ENCODE measurements at places on chromosomes 1 and 21.
A peak's percentile ranks its signal among the peaks of the same experiment; 100 is the strongest.

GRCh38 chr1:18045203-18045602, 62.4 kb upstream of the IGSF21 start:
- DNase-seq = no peak

DNA sequence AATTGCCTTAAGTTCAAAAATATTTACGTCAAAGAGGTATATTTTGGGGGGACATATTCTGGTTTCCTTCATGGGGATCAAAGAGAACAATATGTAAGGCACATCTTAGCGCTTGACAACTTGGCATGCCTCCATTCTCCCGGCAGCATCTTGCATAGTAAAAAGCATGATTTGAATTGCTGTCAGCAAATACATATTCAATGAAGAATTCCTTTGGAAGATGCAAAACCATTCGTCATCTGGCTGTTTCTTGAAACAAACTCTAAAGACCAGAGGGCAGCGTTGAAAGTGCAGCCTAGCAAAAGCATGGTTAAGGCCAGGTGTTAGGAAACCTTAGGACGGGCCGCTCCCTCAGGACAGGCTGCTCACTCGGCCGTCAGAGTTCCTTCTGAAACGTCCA, 3.4 kb upstream of the PIK3CD start:
- no peak for DNase-seq

- DNase-seq = no peak
Observed at GRCh38 chr1:105865546-105865945, 1190.9 kb upstream of the PRMT6 start.

- no peak for DNase-seq
Observed at GRCh38 chr1:28173980-28174297, 2.6 kb downstream of the PTAFR start.

DNA sequence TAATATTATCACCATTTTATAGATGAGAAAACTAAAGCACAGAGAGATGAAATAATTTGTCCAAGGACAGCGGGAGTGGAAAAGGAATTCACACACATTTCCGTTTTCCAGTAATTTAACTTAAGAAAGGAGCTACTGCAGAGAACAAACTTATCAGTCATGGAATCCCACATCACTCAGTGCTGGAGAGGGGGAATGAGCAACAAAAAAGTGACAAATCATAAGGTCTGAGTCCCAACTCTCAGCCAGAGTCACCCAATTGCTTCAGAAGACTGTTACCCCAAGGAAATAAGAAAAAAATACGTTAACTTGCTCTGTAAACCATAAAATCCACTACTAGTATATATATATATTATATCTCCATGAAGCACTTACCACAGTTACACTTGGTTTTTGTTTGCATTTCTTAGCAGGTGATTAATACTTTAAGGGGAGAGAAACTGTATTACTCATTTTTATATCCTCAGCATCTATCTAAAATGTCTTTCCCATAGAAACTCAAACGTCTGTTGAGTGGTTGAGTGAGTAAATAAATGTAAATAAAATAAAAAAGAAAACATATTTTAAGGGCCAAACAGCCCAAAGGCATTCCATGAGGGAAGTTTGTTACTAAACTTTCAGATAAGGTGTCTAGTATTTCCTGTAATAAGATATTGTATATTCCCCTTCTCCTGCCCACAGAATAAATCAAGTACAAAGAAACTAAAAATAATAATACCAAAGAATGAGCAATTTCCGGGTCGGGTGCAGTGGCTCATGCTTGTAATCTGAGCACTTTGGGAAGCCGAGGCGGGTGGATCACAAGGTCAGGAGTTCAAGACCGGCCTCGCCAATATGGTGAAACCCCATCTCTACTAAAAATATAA, 76.8 kb downstream of the SLC45A1 start:
- DNase-seq = peak; percentile 28

DNA sequence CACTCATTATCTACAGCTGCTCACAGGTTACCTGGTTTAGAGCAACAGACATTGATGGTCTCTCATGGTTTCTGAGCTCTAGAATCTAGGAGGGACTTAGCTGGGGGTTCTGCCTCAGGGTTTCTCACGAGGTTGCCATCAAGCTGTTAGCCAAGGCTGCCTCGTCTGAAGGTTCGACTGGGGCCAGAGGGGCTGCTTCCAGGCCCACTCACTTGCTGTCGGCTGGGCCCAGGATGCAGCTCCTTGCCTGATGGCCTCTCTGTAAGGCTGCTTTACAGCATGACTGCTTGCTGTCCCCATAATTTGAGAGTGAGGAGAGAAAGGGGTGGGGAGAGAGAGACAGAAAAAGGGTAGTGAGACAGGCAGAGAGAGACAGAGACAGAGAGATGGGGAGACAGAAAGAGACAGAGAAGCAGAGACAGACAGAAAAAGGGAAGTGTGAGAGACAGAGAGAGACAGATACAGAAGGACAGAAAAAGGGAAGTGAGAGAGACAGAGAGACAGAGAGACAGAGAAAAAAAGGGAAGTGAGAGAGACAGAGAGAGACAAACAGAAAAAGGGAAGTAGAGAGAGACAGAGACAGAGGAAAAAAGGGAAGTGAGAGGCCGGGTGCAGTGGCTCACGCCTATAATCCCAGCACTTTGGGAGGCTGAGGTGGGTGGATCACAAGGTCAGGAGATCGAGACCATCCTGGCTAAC, 106.8 kb upstream of the C1orf174 start:
- no peak for DNase-seq

DNA sequence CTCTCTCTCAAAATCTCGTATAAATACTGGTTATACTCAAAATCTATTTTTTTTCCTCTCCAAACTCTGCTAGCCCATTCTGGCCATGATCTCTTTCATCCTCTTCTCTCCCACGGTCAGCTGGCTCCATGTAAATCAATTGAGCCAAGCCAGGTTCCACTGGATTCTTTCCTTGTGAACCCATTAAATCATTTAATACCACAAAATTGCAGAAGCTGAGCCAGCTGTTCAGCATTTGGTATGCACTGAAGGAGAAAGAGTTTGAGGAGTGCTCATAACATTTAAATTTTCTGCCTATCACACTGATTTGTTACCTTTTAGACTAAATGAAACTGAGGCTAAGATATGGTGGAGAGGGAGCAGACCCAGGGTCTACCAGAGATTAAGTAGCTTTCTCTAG, 29.1 kb upstream of the TADA1 start:
- no peak for DNase-seq

- DNase-seq = no peak
Observed at GRCh38 chr1:51732701-51733425, 116.0 kb downstream of the OSBPL9 start.

- DNase-seq = no peak
Observed at GRCh38 chr1:117697220-117697781, 91.5 kb downstream of the TENT5C start.

GRCh38 chr1:25543425-25544242, at the start of gene LDLRAP1:
LDLRAP1 (plus strand) TSS chr1:25543606; CDS start chr1:25543699, 93 bp downstream.
- peak; percentile 68 for DNase-seq

DNA sequence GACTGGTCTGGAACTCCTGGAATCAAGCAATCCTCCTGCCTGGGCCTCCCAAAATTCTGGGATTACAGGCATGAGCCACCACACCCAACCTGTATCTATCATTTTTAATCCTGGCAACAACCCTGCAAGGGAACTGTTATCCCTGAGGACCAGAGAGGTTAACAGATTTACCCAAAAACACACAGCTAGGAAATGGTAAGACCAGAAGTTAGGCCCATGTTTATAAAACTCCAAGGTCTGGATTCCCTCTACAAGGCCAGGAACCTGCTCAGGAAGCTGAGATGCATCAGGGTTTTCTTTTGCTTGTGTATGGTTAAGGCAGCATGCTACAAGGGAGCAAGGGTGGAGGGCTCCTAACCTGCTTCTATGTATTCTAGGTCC, 17.8 kb upstream of the TTC39A start:
- DNase-seq = no peak

DNA sequence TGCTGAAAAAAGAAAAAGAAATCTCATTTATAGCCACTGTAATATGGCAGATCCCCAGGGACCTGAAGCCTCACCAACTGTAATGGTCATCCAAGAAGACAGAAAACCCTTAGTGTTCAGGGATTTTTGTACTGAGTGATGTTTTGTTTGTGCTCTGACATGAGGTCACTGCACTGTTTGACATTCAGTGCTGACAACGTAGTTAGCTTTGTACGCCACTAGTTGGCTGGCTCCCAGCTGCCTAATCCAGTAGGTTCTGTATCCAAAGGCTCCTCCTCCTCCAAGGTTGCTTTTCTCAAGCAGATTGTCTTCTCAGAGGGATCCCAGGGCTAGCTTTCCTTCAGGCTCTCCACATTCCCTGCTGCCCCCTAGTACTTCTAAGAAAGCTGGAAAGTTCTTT, 9.5 kb upstream of the YRDC start:
- no peak for DNase-seq

DNA sequence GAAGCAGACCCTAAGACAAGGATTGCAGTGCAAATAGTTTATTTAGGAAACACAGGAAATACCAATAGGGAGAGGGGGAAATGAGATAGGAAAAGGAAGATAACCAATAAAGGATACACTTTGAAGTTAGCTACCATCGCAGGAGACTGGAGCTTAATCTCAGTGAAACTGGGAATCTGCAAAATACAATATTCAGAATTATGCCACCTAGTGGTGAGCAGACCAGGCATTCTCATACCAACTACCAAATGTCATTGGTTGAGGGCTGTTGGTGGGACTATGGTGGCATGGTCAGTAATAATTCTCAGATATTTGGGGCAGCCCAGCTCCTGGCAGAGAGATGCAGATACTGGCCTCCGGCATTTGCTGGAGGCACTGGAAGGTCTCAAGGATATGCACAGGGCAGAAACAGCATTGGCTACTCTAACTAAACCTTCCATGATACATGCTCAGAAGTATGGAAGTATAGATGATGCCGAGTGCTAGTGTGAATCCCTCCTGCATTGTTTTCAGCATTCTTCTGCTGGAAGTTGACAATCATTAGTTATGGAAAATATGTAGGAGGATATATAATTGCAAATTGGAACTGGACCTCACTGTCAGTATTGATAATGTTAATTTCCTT, 11.8 kb upstream of the ZFP69B start:
- DNase-seq = peak; percentile 45

GRCh38 chr21:20377250-20377649, 621.0 kb upstream of the NCAM2 start:
- no peak for DNase-seq

GRCh38 chr1:37425221-37425620, 49.2 kb upstream of the ZC3H12A start:
- DNase-seq = no peak

DNA sequence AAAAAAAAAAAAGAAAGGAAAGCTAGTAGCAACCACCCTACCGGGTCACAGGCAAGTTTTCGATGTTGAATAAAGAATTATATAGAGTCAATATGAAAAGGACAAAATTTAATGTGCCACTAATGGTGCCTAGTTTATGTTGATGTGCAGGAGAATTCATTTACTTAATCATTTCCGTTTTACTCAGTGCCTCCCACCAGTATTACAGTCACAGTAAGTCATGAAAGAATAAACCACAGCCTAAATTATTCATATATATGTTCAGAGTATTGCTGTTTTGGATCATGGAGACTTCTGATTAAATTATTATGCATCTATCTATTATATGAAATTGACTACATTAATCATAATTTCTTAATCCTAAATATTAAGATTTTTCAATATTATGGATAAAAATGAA, 35.3 kb downstream of the FNBP1L start:
- DNase-seq = no peak

DNA sequence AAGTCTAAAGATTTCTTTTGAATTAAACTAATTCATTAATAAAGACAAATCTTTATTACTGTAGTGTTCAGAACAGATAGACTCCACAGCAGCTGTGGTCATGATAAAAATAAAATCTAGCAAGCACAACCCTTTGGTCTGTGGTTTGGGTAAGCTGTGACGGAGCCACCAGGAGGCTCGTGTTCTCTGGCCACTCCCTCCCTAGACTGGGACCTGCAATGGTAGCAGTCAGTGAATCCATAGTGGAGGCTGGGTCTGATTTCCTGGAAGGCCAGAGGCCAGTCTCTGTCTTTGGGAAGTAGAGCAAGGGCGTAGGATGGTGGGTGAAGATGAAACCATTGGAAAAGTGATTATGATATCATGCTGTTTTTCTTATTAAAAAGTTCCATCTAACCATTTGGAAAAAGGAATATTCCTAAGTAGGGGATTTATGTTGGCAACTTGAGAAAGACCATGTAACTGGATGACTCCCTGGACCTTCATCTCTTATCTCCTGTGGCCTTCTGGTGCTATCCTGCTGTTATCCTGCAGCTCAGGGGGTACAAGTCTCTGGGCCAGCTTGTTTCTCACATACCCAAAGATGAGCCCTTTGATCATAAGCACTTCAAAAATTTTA, 39.0 kb downstream of the TENT5C start:
- DNase-seq = no peak

DNA sequence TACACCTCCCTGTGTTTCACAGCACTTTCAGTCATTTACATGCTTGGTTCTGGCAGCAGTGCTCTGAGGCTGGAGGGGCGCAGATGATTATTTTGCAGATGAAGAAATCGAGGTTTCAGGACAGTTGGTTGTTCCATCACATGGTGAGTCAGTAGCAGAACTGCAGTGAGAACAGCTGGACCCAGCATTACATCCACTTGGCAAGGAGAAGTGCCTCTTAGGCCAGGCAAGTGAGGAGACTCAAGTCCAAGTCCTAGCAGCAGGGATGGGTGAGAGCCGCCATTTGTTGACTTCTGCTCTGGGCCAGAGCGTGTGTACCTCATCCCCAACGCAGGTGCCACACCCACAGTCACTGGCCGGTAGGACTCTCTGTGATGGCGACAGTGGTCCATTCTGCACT, 26.8 kb upstream of the EPHA8 start:
- DNase-seq = no peak

DNA sequence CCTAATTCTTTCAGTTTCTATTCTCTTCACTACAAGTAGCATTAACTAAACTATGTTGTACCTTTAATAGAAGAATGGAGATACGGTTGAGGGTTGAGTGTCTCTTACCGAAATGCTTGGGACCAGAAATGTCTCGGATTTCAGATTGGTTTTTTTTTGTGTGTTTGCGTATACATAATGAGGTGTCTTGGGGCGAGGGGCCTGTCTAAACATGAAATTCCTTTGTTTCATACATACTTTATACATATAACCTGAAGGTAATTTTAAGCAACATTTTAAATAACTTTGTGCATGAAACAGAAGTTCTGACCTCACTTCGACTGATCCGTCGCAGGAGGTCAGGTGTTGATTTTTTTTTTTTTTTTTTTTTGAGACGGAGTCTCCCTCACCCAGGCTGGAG, 36.3 kb upstream of the MYOCOS start:
- DNase-seq = no peak

DNA sequence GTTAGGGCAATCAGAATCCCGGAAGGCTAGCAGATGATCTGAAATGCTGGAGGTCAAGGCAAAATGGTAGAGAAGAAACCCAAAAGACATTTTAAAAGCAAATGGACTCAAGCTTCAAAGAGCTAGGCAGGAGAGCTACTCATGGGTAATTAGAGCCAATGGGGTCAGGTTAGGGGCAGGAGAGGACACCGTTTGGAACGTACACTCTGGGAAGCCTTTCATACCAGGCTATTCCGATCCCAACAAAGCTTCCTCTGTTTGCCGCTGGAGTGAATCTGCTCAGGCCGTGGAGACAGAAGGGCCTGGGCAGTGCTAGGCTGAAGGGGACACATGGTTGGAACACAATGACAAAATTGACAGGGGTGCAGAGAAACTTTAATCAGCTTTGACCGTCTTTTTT, 346.6 kb downstream of the RPS6KC1 start:
- no peak for DNase-seq

- DNase-seq = peak; percentile 45
Observed at GRCh38 chr21:45109831-45110492, 35.6 kb downstream of the ADARB1 start.

- DNase-seq = no peak
Observed at GRCh38 chr1:227131193-227131592, 187.1 kb downstream of the CDC42BPA start.

Data from CD4-positive, alpha-beta T cell treated with Interleukin-6 for 4 hours (primary cell).